ENCODE measurements at places on chromosomes 2 and 18. TPM values are rescaled to one million over a fixed set of nuclear protein-coding genes. Genes with fewer than 3 reads are reported as not detected.

Gene FAP
- 92.1 TPM for polyA plus RNA-seq

GRCh38 chr2:17748745-17749144 is 4.9 kb downstream of the SMC6 start:
- no peak for DNase-seq

DNA sequence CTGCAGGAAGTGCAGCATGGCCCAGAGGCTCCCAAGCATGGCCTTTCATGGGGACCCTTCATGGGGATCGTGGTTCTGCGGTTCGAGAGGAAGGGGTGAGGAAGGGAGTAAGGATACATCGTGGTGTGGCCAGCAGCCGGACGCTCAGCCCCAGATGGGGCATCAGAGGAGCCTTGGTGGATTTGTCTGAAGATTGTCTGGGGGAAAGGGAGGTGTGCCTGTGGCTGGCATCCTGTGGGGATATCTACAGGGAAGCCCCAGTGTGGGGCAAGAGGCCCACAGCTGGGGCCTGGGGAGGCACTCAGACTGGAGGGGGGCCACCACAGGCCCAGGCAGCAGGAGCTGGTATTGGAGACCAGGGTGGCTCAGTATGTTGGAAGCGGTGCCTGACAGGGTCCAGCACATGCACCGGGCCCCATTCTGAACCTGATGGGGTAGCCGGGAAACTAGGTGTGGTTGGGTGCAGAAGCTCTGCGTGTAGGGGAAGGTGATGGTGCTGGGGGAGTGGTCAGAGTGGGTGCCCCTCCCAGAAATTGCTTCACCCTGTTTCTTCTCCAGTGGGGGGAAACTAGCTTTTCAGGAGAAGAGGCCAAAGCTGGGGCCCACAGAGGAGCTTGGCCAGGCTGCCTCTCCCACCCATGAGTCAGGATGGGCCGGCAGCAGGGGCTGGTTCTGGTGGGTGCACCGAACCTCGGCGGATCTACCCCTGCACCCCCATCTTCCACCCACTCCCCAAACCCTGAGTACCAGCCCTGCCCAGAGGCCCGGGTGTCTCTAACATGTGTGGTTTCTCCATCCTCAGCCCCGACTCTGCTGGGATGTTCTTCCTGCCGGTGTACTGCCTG is 274.4 kb upstream of the HDAC4 start:
- no peak for DNase-seq

- DNase-seq = no peak
Observed at GRCh38 chr18:73577365-73577764, 570.3 kb downstream of the FBXO15 start.

Gene IMPA2
- polyA plus RNA-seq = 24.8 TPM

DNA sequence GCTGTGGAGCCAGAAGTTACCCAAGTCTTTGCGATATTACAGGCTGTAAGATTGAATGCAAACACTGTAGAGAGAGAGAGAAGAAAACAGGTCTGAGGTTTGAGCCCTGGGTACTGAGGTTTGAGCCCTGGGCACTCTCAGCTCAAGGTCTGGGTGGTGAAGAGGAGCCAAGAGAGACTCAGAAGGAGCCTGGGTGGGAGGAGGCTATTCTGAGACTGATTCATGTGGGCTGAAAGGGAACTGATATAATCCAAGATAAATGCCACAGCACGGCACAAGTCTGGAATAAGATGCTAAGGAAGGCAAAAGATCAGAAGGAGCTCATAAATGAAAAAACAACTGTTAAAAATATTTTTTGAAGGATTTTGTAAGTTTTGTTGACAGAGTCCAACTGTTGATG is 407.6 kb upstream of the HS6ST1 start:
- no peak for DNase-seq

DNA sequence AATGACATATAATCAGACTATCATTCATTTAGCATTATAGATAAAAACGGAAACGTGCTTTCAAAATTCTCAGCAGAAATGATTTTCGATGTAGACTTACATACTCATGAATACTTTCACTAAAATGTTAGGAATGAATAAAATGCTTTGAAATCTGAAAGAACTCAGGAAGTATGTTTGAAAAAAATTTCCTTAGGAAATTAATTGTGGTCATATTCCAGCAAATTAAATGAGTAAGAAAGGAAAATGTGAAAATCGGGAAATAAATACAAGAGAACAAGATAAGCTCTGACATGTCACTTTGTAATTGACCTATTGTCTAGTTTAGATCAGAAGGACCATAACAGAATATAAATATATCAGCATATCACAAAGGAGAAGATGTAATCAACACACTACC is 981.0 kb upstream of the CDH2 start:
- DNase-seq = no peak

DNA sequence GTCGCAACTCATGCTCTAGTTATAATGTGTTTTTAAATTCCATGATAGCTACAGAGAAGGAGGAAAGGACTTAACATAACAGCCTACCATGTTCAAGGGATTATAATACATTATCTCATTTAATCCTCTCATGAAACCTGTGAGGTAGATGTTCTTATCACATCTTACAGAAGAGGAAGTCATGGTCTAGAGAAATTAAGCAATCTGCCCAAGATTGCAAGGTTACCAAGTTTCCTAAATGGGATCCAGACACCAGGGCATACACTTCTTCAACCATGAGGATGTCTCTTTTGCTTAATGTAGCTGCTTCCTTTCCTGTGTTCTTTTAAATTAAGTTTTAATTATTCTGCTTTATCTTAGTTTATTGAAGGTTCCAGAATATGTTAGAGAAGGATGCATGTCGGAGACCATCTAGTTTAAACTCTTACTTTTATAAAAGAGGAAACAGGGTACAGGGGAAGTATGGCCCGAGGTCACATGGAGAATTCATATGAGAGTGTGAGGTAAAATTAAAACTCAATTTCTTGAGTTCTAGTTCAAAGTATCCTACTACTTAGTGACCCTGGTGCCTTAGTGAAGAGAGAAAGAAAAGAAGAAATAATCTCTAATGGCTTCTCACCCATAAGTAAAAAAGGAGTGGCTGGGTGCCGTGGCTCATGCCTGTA is 3.6 kb upstream of the IL1A start:
- no peak for DNase-seq

Gene IL1RL2
- polyA plus RNA-seq = 0.48 TPM

- DNase-seq = no peak
Observed at GRCh38 chr2:148292431-148292830, 271.5 kb downstream of the MBD5 start.

Gene IHH
- not detected for polyA plus RNA-seq

Gene LBH
- polyA plus RNA-seq = 21.5 TPM

Gene POTEC
- polyA plus RNA-seq = not detected

Gene SNRNP200
- polyA plus RNA-seq = 102 TPM

Gene PDE11A
- polyA plus RNA-seq = 0.33 TPM

- no peak for DNase-seq
Observed at GRCh38 chr18:79013869-79014268, 34.3 kb downstream of the SALL3 start.

DNA sequence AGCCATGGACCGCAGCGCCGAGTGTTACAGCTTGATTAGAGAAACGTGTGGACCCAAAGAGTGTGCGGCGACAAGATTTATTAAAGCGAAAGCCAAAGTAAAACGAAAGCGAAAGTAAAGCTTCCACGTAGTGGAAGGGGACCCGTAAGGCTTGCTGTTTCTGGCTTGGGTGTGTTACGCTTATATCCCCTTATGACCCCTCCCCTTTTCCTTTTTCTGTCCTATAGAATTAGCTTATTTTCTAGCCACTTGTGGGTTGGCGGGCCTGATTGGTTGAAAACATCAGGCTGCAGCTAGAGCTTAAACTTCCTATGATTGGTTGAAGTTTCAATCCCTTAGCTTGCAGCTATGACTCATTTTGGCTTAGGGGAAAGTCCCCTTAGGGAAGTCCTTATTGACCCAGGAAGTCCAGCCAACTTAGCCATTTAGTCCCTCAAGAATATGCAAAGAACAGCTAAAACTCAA is 969.7 kb downstream of the DCDC2C start:
- peak; percentile 27 for DNase-seq

Gene GRHL1
- 25.1 TPM for polyA plus RNA-seq

Gene UGT1A5
- not detected for polyA plus RNA-seq

GRCh38 chr2:54353216-54353615 is 97.2 kb upstream of the TSPYL6 start:
- DNase-seq = no peak

- DNase-seq = no peak
Observed at GRCh38 chr18:33560686-33561370, 17.2 kb upstream of the ASXL3 start.

GRCh38 chr2:99489063-99489760 is 605 bp downstream of the REV1 start:
- DNase-seq = peak; percentile 56

DNA sequence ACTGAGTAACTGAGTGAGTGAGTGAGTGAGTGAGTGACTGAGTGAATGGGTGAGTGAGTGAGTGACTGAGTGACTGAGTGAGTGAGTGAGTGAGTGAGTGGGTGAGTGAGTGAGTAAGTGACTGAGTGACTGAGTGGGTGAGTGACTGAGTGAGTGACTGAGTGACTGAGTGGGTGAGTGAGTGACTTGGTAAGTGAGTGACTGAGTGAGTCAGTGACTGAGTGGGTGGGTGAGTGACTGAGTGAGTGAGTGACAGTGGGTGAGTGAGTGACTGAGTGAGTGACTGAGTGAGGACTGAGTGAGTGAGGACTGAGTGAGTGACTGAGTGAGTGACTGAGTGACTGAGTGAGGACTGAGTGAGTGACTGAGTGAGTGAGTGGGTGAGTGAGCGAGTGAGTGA is 13.9 kb downstream of the MAL start:
- no peak for DNase-seq

DNA sequence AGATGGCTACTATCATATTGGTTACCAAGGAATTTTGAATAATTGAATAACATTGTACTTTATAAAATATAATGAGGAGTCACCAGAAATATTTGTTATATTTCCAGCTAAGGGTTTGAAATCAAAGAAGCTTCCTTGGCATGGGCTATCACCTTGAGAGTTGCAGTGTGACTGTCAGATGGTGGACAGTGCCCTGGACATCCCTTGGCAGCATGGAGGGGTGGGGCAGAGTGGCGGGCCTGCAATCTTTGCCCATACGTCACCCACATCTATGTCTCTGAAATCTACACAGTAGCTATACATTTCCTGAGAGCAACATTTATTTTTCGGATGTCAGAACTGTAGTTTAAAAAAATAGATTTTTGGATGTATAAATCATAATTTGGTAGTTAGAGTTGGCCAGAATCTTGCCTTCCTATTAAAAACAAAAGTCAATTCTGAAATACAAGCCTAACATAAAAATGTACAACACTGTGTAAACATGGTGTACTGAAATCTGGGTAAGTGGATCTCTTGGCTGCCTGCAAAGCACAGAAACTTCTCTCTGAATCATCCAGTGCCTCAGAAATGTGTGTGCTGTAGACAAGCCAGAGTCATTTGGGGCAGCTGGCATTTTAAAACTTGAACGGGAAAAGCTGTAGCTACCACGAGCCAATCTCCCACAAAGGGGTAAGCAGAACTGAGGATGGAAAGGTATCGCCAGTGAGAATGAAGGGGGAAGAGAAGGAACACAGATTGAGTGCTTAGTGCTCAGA is 124.2 kb upstream of the ARHGAP28 start:
- DNase-seq = no peak

DNA sequence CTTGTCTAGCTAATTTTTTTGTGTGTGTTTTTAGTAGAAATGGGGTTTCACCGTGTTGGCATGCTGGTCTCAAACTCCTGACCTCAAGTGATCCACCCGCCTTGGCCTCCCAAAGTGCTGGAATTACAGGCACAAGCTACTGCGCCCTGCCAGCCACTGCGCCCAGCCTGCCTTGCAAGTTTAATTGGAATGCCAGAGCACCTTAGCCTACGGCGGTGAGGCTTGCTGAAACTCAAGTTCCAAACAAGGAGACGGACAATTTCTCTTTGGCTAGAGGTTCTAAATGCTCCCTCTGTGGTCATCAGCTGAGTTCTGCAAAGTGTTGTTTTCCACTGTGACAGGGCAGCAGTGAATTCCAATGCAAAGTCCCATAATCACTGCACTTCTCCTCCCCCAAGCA is 583.4 kb downstream of the KCNJ3 start:
- no peak for DNase-seq

DNA sequence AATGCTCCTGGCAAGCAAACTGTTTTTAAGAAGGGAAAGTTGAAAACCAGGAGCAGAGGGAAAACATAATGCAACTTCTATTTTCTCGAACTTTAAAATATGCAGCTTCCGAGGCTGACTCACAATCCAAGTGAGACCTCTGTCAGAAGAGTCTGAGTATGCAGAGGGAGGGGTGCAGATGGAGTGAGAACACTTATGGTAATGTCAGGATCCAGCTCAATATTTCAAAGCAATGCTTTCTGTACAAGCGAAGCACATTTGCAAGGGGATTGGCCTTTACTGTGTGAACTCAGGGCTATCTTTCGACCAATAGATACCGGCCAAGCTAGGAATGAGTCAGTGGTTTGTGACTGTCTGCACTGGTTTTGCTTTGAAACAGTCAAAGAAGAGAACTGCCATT is 242.7 kb downstream of the CNTNAP5 start:
- peak; percentile 33 for DNase-seq

- DNase-seq = no peak
Observed at GRCh38 chr18:56086176-56086575, 498.2 kb upstream of the TCF4 start.

DNA sequence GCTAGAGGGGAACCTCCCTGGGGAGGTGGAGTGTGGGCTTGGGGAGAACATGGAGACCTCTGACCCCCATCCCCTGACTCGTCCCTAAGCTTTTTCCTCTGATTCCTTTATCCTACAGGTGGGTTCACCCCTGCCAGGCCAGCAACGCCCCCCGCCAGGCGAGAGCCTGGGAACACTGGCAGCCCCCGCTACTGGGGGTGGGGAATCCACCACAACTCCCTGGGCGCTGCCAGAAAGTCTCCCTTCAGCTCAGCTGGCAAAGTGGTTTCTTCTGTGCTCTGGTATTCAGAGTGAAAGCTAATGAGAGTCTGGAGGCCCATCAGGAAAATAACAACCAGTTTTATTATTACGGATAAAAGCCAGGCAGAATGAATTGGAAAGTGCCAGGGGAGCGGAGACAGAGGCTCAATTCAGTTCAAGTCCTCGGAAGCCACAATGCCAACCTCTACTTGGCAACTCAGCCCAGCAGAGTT is 2.8 kb downstream of the DIPK1C start:
- DNase-seq = no peak

Gene C2orf81
- 1.9 TPM for polyA plus RNA-seq

GRCh38 chr2:202965810-202966460 is 48.7 kb upstream of the NBEAL1 start:
- DNase-seq = no peak

Gene FAM228B
- 19.3 TPM for polyA plus RNA-seq

DNA sequence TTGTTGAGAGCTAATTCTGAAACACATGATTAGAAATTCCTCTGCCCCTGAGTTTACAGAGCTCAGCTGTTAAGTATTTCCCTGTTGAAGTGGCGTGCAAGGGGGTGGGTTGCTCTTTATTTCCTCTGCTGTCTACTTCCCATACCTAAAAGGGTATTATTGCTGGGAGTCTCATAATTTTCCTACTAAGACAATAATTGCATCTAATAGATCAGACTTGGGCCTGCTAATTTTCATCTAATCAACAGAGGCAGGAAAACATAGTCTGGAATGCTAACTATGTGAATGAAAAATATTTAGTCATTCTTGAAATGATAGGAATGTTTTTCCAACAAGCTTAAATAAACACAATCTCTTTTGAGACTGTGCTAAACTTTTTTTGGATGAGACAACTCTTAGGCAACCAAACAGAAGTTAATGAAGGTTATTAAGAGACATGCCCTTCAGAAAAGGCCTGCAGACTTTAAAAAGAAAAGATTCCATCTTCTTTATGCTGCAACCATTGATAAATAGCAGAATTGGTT is 111.4 kb downstream of the FEZ2 start:
- DNase-seq = no peak

Gene RAPGEF4
- polyA plus RNA-seq = 2.1 TPM

- DNase-seq = no peak
Observed at GRCh38 chr2:174031226-174031625, 66.1 kb upstream of the SP3 start.

GRCh38 chr18:64994370-64994769 is 756.4 kb upstream of the CDH7 start:
- no peak for DNase-seq

Measured in muscle of arm (tissue), 14 donors.